Fibroblast of skin of scalp (primary cell): ENCODE measurements at places on chromosomes 2 and 18.

DNA sequence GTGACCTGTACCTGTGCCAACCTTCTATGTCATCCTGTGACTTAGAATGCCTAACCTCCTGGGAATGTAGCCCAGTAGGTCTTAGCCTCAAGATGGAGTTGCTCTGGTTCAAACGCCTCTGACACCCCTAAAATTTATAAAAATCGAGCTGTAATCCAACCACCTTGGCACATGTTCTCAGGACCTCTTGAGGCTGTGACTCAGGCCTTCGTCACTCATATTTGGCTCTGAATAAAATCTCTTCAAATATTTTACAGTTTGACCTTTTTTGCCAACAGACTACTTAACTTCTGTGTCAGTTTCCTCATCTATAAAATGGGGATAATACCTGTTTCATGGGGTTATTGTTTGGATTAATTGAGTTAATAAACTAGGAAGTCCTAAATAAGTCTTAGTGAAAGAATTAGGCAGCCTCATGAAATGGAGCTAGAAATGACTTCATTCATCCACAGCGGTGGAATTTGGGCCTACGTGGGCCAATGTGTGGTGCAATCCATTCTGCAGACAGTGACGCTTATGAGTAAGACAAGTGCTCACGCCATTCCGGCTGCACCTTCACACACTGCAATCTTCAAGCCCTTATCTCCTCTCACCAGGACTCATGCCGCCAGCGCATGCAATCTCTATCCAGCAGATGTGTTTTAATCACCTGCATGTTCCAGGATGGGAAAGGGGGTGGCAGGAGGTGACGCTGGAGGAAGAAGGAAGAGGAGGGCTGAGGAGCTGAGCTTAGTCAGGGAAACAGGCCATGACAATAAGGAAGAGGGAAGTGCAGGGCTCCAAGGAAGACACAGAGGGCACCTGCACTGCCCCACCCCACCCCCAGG is 2.0 kb upstream of the UBE2F start:
- DNase-seq = no peak

- no peak for DNase-seq
Observed at GRCh38 chr2:187876554-187876953, 322.3 kb upstream of the TFPI start.

- no peak for DNase-seq
Observed at GRCh38 chr2:95379371-95379831, 23.1 kb upstream of the FAHD2A start.

GRCh38 chr2:158512323-158512722 is 55.6 kb downstream of the PKP4 start:
- no peak for DNase-seq

GRCh38 chr2:149261692-149262091 is 68.7 kb upstream of the LYPD6 start:
- no peak for DNase-seq
